Naive thymus-derived CD8-positive, alpha-beta T cell (primary cell): ENCODE measurements at places on chromosomes 1 and 21. TPM values are rescaled to one million over a fixed set of nuclear protein-coding genes. Genes with fewer than 3 reads are reported as not detected.

The LCE6A gene
- total RNA-seq = not detected

The PLEKHA6 gene
- total RNA-seq = 2.0 TPM

The KCNA2 gene
- 0.22 TPM for total RNA-seq

The CRABP2 gene
- total RNA-seq = 2.9 TPM

The GAS5 gene
- 1,075 TPM for total RNA-seq

The TMCO1 gene
- total RNA-seq = 54.7 TPM

The LCE2C gene
- not detected for total RNA-seq

The RGS18 gene
- total RNA-seq = not detected

The TENT5C gene
- 5.4 TPM for total RNA-seq

The LCE3A gene
- total RNA-seq = not detected

The MSH4 gene
- total RNA-seq = 1.0 TPM

DNA sequence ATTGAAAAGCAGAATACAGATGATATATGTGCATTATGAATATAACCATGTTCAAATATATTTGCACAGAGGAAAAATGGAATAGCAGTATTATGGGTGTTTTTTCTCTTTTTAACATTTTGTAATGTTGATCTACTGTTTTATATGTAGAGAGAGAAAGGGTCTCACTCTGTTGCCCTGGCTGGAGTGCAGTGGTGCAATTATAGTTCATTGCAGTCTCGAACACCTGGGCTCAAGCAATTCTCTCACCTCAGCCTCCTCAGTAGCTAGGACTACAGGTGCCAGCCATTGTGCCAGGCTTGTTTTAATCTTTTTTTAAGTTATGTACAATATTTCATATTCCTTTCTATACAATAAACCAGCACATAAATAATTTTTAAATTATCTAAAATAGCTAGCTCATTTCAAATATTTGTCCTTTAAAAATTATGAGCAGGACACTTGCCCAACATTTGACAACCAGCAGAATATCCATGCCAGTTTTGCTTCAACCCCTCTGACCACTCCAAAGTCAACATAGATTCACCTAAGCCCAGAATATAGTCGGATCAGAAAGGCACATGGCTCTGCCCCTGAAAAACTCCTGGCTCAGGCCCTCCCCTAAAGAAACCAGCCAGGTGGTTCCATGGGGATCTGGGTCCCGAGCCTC lies 29.8 kb downstream of the ZNF281 start:
- no peak for DNase-seq

GRCh38 chr1:222989443-222989842 lies 153.6 kb downstream of the TLR5 start:
- no peak for DNase-seq

DNA sequence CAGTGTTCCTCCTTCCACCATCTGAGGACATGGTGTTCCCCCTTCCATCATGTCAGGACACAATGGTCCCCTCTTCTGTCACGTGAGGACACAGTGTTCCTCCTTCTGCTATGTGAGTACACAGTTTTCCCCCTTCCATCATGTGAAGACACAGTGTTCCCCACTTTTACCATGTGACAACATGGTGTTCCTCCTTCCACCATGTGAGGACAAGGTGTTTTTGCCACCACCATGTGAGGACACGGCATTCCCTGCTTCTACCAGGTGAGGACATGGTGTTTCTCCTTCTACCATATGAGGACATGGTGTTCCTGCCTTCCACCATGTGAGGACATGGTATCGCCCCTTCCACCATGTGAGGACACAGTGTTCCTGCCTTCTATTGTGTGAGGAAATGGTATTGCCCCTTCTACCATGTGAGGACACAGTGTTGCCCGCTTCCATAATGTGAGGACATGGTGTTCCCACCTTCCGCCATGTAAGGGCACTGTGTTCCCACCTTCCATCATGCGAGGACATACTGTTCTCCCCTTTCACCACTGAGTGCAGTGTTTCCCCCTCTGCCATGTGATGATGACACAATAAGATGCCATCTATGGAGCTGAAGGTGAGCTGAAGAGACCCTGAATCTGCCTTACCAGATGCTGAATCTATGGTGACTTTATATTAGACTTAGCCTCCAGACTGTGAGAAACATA lies 132.3 kb downstream of the FCRL5 start:
- DNase-seq = no peak

DNA sequence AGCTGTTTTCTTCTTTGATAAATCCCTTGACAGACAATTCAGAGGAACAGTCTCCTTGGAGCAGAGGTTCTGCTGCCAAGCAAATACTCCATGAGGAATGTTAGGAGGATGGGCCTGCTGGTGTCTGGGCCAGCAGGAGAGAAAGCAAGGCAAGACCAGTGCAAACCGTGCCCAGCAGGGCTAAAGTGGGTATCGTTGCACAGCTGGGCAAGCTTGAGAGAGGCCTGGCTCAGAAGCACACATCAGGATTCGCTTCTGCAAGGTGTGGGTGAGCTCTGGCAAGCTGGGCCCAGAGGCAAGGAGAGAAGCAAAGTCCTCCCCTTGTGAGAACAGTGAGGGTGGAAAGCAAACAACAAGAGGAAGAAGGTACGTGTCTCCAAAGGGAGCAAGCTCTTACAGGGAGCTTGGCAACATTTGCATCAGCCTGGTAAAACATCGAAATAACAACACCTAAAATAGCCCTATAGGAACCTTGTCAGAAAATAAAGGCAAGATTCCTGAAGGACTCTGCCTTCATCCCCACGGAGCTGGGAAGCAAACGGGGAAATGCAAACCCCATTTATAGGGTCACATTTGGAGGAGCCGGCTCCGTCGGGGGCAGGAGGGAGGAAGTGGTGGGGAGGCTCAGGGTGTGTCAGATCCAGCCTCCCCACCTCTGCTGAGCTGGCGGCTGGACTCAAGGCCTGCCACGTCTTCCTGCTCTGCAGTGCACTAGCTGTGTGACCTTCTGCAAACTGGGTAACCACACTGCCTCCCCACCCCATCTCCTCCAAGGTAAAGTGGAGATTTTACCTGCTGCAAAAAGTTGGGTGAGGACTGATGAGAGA lies 62.3 kb upstream of the HIVEP3 start:
- DNase-seq = no peak

GRCh38 chr1:101706366-101706765 lies 290.4 kb downstream of the OLFM3 start:
- DNase-seq = no peak

DNA sequence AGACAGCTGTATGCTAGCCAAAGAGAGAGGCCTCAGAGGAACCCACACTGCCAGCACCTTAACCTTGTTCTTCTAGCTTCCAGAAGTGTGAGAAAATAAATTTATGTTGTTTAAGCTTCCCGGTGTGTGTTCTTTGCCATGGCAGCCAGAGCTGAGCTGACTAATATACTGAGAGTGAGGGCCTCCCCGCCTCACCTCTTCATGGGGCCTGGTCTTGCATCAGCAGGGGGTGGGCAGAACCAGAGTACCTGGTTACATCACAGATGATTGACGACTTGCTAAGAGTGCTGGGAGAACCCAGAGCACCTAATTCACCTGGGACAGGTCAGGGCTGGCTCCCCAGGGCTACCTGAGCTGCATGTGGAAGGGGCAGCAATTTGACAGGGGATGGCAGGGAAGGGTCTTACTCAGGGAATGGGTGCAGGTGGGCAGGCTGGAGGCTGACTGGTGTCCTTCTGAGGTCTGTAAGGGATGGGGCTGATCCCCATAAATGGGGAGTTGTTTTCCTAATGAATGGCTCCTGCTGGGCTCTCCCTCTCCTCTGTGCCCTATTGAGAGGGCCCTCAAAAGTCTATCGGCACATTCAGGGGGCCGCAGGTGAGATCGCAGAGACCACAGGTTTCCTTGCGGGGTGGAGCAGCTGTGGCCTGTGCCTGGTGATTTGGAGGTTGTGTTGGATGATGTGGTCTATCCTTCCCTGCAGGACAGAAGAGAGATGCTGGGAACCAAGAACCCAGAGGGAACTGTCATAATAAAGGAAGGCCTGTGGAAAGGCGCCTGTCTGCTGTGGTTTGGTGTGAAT lies 60.6 kb upstream of the ETV3 start:
- no peak for DNase-seq

DNA sequence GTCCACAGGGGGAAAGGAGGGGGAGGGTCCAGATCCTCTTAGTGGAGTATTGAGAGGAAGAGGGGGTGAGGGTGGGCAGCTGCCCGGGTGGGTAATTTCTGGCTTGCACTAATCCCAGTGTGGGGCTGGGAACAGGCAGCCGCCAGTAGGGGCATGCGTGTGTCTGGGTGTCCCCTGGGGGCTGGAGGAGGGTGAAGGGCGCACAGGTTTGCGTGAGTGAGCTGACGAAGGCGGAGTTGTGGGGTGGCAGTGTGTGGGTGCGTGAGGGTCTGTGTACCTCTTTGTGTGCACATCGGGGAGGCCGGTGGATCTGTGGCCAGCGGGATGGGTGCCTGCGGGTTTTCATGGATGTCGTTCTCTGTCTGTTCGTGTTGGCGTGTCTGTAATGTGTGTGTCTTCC lies 97.3 kb downstream of the PAX7 start:
- no peak for DNase-seq

DNA sequence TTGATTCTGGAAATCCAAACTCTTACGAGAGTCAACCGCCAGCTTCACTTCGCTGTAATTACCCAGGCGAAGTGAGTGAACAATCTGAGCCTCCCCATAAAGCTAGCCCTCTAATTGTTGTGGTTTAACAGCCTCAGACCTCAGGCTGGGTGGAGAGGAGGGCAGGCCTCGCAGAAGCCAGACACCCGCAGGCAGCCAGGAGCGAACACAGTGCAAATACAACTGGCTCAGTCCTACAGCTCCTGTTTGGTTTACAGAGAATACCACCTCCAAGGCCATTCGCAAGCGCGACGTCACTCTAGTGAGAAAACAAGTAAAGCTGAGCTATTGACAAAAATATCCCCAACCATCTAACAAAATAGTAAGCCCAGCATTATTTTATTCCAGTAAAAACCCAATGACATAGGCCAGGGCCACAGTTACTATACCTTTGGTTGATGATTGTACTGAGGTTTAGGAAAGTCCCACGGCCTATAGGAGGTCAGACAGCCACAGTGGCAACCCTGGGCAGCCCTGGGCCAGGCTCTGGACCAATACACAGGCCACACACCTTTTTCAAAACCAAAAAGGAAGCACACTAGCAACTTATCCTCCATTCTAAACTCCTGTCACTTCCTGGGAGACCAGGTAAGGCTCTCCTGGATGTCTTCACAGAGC lies 163.3 kb downstream of the ETS2 start:
- DNase-seq = no peak

DNA sequence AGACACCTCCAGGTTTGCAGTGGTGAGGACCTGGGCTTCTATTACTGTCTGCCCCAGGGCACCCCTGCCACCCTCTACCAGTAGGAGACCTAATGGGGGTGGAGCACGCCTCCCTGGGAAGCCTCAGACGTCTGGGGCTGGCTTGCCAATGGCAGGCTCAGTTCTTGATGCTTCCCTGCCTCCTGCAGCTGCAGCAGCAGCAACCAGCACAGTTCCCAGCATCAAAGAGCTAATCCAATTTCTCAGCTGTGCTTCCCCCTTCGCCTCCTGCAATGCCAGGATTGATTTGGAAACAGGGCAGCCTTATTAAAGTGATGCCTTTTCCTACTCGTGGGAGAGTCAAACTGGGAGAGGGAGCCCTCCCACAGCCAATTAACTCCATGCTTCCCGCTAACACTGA lies 8.2 kb downstream of the SYT2 start:
- DNase-seq = no peak

- DNase-seq = no peak
These were observed 4.6 kb upstream of the TIE1 start for GRCh38 chr1:43296207-43296606.

GRCh38 chr21:17823846-17824245 lies 4.7 kb upstream of the C21orf91 start:
- DNase-seq = no peak

DNA sequence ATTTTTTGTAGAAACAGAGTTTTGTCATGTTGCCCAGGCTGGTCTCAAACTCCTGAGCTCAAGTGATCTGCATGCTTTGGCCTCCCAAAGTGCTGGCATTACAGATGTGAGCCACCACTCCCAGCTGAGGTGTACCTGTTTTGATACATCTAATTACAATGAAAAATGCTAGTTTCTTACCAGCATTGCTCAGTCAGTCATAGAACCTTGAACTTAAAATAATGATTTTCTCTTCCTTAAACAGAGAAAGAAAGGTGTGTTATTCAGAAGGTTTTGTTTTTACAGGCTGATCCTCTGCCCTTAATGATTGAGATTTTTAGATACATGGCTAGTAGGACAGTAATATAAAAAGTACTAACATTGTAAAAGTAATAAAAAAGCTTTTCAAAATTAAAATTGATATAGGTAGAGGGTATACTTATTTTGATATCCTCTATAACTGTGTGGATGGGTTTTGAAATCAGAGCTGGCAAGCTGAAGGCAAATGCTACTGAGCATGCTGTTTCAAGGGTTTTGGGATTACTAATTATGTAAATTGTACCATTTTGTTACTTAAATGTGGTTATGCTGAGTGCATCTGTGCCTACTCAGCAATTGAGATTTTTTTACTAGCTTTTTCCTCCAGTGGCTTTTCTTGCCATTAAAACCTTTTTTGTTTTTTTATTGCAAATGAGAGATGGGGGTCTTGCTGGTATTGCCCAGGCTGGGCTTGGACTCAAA lies 16.1 kb downstream of the PRRC2C start:
- no peak for DNase-seq

- no peak for DNase-seq
These were observed 419.4 kb downstream of the NPHP4 start for GRCh38 chr1:5572794-5573193.

DNA sequence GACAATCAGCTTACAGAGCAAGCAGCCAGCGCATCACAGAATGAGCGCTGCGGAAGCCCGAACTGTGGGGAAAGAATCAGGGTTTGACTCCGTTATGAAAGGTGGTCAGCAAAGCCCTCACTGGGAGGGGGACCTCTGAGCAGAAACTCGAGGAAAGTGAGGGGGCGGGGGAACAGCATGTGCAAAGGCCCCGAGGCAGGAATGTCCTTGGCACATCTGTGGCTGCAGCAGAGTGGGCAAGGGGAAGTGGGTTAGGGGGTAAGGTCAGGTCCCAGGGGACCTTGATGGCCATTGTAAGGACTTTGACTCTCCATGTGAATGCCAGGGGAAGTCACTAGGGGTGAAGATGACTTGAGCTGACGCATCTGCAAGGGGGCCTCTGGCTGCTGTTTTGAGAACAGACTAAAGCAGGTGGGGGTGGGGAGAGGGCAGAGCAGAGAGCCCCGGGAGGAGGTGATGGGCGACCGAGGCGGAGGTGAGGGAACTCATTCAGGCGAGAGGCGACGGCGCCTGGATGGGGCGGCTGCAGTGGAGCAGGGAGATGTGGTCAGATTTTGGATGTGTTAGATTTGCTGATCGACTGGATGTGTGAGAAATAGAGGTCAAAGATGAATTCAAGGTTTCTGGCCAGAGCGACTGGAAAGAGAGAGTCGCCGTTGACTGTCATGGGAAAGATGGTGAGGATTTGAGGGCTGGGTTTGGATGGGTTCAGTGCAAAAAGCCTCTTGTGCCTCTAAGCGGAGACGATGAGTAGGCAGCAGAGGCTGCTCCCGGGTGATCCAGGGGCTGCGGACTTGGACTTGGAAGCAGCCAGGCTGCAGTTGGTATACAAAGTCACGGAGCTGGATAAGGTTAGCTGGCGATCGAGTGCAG lies 108.0 kb upstream of the ZBTB40 start:
- DNase-seq = no peak

GRCh38 chr1:13950637-13951036 lies 250.6 kb downstream of the PRDM2 start:
- DNase-seq = no peak

- no peak for DNase-seq
These were observed 489 bp downstream of the ACOT11 start for GRCh38 chr1:54548389-54549044.

GRCh38 chr1:215612391-215612790 lies 45.3 kb downstream of the KCTD3 start:
- no peak for DNase-seq
